Stimulated activated memory B cell treated with anti-CD40 and anti-IgM and Interleukin-4, amounts not matched to agents 10 μg/mL and 1 μg/mL and 100 μg/mL, for 72 hours (primary cell): ENCODE measurements at places on chromosomes 4 and X.

GRCh38 chrX:2495595-2495994 is 5.2 kb downstream of the DHRSX start:
- no peak for ATAC-seq

DNA sequence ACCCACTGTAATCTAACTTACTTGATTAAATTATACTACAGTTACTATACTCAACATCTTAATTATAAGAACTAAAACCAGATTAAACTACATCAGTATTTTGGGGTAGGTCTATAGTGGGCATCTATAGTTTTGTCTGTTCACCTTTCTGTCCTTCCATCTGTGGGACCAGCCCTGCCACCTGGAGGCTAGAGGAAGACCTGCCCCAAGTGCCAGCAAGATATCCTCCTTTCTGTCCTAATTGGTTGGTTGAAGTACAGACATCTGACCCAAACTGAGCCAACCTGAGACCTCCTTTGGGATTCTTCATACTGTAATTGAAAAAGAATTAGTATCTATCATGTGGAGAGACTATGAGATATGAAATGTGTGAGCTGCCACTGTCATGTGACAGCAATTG is 172.2 kb upstream of the TLL1 start:
- ATAC-seq: peak; percentile 16

DNA sequence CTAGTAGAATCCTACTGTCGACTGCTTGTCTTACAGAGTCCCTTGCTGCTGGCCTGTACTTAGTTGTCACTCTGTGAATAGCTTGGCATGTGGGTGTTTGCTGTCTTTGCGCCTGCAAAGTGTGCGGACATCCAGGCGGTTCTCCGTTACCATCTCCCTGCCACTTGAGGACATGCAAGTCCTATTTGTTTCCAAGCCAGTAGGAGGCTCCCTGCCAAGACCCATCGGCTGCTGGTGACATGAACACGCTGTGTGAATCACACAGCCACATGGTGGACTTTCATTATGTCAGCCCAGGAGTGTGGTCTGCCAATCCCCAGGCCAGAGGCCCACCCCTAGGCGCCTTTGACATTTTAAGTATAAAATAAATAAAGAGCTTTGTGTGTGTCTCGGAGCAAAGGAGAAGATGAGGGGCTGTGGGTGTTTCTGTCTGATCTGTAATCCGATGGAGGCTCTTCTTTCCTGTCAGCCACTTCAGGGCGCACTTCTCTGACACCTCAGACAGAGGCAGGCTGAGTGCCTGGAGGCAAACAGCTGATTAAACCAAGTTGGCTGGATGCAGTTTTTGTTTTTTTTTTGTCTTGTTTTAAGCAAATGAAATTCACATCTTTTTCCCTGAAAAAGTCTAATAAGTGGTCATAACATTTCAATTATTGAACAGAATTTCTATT is 51.5 kb downstream of the ALPK1 start:
- no peak for ATAC-seq

DNA sequence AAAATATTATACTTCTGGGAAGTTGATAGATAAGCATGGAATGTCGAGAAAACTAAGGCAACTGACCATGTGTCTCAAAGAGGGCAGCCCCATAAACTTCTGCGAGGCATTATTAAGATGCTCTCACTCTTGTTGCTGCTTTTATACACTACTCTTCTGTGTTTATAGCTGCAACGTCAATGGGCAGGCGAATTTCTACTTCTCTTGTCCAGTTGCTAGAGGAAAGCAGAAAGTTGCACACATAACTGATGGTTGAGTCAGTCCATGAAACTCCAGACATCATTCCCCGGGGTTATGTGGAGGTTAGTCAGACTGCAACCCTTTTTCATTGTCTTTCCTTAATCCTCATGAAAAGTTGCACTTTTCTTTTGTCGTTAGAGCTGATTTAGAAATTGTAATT is 39.8 kb downstream of the VCX3B start:
- no peak for ATAC-seq

DNA sequence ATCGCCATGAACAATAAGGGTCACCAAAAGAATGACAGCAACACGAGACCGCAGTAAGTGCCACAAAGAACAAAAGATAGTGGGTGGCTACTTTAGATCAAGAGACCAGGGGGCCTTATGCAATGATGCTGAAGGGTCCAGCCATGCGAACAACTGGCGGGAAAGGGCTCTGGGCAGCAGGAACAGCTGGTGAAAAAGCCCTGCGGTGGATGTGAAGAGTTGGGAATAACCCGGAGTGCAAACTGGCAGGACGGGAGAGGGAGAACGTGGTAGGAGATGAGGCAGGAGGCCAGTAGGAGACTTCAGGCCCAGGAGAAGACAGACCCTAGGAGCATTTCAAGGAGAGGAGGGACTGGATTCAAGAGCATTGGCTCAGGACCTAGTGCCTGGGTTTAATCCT is 120.2 kb downstream of the AFAP1 start:
- ATAC-seq: no peak

- ATAC-seq: peak; percentile 67
Measured at GRCh38 chr4:169269916-169270809, 593 bp downstream of the SH3RF1 start.

DNA sequence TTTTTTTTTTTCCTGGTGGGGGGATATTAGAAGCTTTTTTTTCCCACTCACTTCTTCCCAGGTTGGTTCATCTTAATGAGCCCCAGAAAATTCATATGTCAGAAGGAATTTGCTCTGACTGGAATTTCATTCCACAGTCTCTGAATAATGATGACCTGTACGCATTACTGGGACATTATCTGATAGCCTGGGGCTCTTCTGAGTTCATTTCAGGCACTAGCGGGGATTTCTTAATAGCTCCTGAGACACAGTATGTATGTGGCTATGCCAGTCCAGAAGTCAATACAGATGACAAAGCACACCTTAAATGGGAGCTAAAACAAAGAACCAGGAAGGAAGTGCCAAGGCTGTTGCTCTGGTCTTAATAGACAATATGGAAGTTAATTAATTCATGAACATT is 295.2 kb upstream of the IGFBP7 start:
- ATAC-seq: no peak

DNA sequence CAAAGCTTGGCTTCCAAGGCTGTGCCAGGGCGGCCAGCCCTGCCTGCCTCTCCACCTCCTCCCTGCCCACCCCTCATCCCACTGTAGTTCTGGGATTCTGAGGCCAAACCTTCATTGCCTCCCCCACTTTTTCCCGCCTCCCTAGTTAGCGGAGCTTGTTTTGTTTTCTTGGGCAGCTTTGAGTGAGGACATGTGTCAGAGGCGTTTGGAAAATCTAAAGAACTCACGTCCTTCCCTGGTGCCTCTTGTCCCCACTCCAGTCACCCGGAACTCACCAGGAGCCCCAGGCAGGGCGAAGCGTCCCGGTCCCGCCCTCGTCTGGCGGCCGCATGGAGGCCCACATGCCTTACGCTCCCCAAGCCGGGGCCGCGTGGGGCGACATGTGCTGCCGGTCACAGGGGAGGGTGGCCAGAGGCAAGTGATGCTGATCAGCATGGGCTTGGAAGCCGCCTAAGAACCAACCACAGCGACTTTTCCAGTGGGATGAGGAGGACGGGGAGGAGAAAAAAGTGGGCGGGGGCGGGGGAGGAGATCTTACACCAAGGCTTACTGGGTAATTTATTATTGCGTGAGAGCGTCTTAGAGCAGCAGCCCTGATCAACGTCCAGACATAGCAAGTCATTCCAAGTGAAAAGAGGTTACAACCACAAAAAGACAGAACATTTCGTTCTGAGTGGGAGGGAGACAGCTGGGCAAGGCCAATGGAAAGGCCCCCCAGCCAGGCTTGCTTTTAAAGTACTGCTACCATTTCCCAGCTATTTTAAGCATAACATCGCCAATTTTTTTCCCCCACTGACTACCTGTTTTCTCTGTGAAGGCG is 48.5 kb downstream of the PRPS1 start:
- peak; percentile 39 for ATAC-seq

GRCh38 chr4:153337686-153338085 is 6.8 kb upstream of the MND1 start:
- ATAC-seq: no peak

DNA sequence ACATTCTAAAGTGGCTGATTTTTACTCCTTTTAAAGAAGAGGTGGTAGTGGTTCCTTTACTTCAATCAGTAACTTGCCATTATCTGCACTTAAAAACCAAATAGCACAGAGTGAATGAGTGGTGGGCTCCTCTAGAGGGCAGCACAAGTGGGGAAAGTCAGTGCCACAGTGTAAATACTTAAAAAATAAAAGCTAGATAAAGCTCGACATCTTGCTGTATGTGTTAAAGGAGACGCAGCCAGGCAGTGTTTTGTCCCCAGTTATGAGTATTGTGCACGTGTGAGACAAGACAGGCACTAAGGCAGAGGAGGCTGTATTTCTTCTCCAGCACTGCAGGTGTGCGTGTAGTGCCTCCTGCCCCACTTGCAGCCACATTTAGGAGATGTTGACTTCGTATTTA is 24.6 kb downstream of the NAP1L5 start:
- ATAC-seq: no peak

DNA sequence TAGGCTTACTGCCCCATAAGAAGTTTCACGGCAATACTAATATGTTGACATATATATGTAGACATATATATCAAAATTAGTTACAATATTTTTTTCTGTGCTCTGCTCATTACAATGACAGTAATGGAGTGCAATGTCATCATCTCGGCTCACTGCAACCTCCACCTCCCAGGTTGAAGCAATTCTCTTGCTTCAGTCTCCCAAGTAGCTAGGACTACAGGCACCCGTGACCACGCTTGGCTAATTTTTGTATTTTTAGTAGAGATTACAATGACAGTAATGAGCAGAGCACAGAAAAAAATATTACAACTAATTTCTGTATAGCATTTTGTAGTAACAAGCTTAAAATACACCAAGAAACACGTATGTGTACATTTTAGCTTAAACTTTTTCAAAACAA is 7.6 kb downstream of the EIF4E start:
- ATAC-seq: no peak

DNA sequence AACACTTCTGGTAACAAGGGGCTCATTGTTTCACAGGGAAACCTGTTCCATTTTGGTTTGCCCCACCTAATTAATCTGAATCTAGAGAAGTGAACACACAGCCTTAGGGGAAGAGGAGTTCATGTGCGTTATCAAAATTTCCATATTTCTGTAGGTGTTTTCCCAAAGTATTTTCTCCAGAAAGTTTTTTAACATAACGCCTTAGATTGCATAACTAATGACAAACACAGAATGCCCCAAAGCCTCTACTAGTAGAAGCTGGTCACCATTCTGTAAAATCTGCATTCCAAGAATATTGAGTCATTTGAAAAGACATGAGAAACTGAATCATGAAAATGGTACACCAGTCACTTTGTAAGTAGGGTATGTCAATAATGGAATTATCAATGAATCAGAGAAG is 41.1 kb downstream of the IL13RA2 start:
- no peak for ATAC-seq

DNA sequence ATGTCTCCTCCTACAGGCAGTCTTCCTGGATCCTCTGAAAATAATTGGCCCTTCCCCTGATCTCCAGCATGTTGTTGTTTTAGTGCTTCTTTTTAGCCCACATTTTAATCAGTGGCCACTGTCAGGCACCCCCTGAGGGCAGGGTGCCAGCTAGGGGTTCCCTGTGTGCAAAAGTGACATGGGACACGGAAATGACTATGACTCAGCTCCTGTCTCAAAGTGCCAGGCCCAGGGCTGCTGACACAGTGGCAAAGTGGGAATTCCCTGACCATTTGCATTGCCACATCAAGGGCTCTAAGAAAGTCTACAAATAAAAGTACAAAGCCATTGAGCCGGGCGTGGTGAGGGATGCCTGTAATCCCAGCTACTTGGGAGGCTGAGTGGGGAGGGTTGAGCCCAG is 24.8 kb downstream of the HMX1 start:
- ATAC-seq: no peak

GRCh38 chr4:121822796-121823504 is 733 bp downstream of the CCNA2 start:
- ATAC-seq: peak; percentile 2

- ATAC-seq: no peak
Measured at GRCh38 chr4:186852964-186853391, 129.3 kb upstream of the FAT1 start.

GRCh38 chr4:75909405-75909804 is 7.2 kb upstream of the PPEF2 start:
- no peak for ATAC-seq

- ATAC-seq: no peak
Measured at GRCh38 chrX:11481035-11481434, 184.7 kb downstream of the ARHGAP6 start.

GRCh38 chr4:175789647-175790046 is 22.4 kb downstream of the GPM6A start:
- ATAC-seq: no peak

DNA sequence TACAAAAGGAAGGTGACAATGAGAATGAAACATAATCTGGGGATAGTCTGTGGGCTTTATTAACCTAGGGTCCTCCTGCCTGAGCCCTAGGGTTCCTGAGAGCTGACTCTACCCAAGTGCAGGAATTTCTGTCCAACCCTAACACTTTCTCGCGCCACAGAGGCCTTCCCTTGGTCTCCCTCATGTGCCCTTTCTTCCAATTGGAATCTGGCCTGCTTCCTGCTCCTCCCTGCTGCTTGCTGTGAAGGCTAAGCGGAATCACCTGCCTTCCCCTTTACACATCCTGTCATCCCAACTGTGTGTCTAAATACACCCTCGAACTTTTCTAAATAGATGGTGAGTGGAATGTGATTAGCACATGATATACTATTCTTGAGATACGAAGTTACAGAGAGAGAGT is 5.9 kb downstream of the MAGEA11 start:
- ATAC-seq: no peak

DNA sequence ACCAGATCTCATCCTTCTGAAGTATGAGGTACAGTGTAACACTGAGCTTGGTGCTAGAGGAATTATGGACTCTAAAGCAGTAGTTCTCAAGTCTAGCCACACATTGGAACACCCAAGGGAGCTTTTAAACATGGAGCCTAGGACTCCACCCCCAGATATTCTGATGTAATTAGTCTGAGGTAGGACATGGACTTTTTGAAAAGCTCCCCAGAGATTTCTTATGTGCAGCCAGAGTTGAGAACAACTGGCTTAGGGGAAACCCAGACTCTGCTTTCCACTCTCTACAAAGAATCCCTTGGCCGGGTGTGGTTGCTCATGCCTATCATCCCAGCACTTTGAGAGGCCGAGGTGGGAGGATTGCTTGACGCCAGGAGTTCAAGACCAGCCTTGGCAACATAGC is 11.6 kb upstream of the GDPD2 start:
- peak; percentile 36 for ATAC-seq

- no peak for ATAC-seq
Measured at GRCh38 chr4:7252510-7253340, 60.4 kb downstream of the SORCS2 start.

- no peak for ATAC-seq
Measured at GRCh38 chr4:23297327-23297726, 592.5 kb downstream of the PPARGC1A start.
